Activated T-helper 2 cell treated with anti-CD3 and anti-CD28 coated beads, Interferon-gamma antibody, Interleukin-2, Interleukin-4, amounts not matched to agents 10 μg/mL and 5 μg/mL and 100 μg/mL, durations not matched to agents 14 hours and 24 hours and 36 hours (primary cell): ENCODE measurements at places on chromosomes 7 and 10.

DNA sequence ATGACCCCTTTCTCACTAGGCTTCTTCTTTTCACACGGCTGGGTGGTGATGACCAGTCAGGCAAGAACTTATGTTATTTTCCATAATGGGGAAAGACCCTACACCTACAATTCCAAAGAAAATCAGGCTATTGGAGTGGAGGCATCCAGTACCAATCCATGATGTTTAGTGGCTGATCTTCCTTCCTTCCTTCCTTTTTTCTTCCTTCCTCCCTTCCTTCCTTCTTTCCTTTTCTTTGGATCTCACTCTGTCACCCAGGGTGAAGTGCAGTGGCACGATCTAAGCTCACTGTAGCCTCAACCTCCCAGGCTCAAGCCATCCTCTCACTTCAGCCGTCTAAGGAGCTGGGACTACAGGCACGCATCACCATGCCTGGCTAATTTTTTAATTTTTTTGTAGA is 2.5 kb downstream of the RGS10 start:
- DNase-seq: no peak

DNA sequence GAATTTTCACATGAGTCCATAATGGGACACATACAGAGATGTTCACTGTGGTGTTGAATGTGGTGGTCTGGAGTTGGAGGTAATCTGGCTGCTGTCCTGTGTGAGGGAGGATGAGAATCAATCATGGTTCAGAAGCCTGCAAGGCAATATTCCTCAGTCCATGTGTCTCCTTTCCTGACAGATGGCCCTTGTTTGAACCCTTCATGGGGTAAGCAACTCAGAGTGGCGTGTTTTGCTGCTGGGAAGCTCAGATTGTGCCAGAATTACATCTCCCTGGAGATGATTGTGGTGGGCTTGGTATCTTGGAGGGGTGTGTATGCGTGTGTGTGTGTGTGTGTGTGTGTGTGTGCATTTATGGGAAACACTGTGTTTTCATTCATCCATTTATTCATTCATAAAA is 44.5 kb upstream of the COMTD1 start:
- no peak for DNase-seq

DNA sequence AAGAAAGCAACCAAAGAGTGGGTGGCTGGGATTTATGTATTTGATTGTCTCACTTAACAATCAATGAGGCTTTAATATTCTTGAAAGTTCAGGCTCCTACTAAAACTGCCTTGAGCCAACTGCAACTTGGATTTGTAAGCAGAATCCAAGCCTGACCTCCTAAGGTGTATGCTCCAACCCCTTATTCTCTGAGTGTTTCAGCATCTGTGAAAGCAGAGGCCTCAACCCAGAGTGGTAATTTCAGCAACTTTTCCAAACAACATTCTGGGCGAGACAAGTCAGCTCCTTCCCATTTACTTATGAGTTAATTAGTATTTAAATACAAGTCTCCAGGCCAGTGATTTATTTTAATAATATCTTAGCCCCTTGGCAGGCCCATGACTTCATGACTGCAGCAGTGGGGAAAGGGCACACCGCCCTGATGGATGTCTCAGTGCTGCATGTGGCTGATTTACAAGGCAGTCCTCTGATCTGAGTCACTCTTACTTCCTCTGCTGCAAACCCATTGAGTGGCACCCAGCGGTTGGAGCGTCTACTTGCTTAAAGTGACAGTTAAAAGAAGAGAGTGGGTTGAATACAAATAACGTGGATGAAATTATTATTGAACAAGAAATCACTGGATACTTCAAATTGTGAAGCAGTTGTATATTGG is 209.1 kb downstream of the TRIL start:
- no peak for DNase-seq

- DNase-seq: no peak
Measured at GRCh38 chr10:7460006-7460405, 49.2 kb upstream of the SFMBT2 start.

DNA sequence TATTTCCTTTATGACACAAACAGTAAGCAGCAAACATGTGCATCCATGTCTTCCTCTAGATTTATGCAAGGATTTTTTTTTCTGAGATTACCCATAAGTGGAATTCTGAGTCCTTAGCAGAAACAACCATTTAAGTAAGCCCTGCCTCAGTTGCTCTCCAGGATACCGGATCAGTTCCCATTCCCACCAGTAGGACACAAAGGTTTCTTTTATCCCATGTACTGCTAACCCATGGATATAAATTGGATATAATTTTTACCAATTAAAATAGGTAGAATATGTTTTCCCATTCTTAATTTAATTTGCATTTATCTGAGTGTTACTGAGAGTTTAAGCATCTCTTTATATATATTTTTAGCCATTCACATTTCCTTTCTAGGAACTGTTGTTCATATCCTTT is 280.9 kb downstream of the FGFR2 start:
- no peak for DNase-seq

GRCh38 chr10:6486309-6486708 is 93.8 kb downstream of the PRKCQ start:
- DNase-seq: no peak

- DNase-seq: no peak
Measured at GRCh38 chr7:11702938-11703337, 129.1 kb downstream of the THSD7A start.

GRCh38 chr7:27159266-27160144 is 3.0 kb upstream of the HOXA7 start:
- no peak for DNase-seq

DNA sequence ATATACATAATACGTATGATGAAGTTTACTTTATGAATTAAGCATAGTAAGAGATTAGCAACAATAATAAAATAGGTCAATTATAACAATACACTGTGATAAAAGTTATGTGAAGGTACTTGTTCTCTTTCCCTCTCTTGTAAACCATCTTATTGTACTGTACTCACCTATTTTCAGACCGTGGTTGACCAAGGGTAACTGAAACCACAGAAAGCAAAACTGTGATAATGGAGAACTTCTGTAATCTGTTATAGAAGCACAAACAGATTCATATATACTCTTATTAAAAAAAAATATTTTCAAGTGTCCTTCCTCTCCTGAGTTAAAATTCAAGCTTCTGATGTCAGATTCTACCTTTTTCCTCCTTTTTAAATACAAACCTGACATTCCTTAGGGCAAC is 1247.8 kb upstream of the SORCS1 start:
- no peak for DNase-seq

DNA sequence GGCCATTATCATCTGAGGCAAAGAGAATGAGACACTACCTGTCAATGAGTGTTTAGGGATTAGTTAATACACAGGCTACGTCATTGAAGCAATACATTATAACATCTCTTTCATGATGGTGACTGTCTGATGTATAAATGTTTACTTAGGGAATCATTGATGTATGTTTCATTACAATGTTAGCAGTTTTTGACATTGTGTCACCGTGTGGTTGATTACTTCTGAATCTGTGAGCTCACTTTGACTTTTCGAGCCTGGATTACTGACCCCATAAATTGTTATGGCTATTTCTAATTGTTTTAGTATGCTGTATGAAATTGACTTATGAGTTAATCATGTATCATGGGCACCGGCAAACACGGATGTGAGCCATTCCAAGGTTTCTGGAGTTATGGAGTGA is 494.0 kb downstream of the MAGI2 start:
- DNase-seq: no peak

DNA sequence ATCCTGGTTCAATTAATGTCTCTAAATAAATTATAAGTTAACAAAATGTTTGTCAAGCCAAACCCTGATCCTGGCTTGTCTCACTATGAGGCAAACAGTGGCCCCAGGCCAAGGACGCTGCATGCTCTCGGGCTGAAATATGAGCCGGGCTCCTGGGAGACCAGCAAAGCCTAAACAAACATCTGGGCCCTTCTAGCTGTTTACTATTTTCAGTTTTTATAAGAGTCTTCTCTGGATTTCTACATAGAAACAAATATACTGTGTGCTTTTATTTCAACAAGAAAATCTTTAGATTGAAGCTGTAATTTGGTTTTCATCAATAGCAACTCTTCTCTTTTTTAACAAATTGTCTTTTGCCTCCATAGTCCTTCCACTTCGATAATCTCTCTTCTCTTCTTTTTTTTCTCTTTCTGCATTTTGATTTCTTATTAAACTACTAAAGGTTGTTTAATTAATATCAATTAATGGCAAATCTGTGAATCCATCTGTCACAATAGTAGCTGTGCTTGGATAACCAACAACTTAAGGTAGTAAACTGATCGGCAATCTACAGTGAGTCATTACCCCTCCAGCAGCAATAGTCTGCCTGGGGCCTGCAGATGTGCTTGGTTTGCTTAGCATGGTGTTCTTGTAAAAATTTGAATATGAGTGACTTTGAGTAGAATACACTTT is 83.3 kb upstream of the DNAJC1 start:
- no peak for DNase-seq

GRCh38 chr7:42702647-42703046 is 209.2 kb downstream of the C7orf25 start:
- no peak for DNase-seq

DNA sequence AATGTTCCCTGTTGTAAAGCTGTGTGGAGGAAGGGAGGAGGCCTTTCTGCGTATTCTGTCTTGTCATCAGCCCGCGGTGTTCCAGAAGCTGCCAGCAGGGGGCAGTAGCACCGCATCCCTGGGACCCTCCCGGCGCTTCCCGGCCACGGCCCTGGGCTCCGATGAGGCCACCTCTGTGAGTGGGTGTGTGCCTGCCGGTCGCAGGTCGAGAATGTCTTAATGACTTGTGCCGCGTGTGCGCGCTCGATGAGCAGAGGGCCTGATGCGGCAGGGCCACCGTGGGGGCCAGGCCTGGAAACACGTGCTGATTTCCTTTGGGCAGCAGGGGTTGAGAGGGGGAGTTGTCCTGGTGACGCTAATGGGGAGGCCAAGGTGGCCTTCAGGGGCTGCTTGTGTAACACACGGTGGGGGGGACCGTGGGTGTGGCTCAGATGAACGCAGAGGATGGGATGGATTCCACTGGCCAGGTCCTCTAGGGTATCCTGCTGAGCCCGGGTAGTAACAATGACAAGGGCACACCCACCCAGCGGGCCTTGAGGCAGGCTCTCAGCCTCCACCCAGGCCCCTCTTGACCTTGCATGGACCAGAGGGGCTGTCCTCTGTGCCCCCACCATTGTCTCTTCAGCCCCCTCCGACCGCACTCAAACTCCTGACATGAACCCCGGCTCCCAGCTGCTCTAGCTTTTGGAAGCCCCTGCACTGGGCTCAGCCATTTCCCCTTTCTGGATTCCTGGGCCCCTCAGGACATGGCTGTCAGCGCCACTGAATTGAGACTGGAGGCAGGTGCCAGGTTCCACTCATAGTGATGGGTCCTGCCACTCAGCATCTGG is 135.9 kb upstream of the PODXL start:
- DNase-seq: peak; percentile 29

DNA sequence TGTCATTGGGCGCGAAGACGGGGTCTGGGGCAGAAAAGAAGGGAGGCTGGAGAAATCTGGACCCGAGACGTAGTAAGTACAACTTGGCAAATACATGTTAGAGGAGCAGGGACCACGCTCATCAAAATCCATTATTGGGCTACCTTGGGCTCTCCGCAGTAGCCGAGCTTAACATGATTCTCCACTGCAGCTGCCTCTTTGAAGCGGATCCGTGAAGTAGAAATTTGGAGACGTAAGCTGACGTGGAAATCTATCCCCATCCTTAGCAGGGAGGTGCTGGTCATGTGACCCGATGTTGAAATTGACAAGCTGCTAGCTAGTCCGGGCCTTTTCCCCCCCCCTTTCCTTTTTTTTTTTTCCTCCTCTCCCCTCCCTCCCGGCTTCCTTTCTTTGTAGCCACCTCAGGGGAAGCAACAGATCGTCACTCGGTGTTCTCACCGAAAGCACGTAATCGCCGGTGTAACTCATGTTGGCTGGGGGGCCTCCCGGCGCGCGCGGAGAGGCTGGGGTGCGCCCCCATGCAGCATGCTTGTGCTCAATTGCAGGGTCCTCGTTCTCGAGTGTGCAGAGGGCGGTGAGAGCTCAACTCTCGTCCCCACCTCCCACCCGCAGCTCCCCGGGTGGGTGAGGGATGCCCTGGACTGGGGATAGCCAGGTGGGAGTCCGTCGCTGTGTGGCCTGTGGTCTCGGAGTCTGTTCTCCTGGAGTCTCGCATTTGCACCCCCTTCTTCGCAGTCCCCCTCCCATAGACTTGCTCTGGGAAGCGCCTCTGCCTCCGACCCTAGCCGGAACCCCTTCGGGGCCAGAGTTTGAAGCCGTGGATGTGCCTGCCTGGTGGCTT is at the start of gene HOXA11:
Gene HOXA11, minus strand, starts transcription at position 220 of the 841 bp plus-strand sequence. Its CDS starts 88 bp downstream, at position 132.
- DNase-seq: no peak

DNA sequence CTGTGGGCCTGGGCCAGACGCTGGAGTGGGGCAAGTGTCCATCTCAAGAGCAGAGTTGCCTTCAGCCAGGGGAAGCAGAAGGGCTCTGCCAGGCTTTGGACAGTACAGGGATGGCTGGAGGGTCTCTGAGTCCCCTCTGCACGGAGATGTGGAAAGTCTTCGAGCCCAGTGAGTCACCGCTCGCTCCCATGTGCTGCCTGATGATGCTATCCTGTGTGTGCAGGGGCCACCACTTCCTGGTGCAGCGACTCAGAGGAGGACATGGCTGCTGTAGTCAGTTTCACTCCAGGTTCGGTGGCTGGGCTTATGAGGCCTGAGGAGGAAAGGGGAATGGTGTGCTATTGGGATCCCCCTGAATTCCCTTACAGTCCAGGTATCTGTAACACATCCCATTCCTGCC is 6.0 kb downstream of the ADCYAP1R1 start:
- no peak for DNase-seq

GRCh38 chr7:1058821-1059199 is 14.5 kb downstream of the GPR146 start:
- DNase-seq: no peak

DNA sequence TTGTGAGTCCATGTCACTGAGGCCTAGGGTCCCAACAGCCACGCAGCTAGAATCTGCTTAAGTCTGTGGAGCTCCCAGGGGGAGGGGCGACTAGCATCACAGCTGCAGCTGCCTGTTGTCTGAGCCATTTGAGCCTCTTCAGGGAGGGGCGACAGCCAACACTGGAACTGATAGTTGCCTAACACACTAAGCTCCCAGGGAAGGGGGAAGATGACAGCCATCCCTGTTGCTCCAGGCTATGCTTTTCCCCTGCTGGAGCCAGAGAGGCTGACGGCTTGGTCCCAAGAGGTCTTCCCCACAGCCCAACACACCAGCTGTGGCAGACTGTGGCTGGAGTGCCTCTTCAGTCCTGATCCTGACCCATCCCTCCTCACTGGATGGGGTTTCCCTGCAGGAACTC is 817.5 kb downstream of the NXPH1 start:
- DNase-seq: no peak
